ENCODE measurements at places on chromosomes 5 and 9.

DNA sequence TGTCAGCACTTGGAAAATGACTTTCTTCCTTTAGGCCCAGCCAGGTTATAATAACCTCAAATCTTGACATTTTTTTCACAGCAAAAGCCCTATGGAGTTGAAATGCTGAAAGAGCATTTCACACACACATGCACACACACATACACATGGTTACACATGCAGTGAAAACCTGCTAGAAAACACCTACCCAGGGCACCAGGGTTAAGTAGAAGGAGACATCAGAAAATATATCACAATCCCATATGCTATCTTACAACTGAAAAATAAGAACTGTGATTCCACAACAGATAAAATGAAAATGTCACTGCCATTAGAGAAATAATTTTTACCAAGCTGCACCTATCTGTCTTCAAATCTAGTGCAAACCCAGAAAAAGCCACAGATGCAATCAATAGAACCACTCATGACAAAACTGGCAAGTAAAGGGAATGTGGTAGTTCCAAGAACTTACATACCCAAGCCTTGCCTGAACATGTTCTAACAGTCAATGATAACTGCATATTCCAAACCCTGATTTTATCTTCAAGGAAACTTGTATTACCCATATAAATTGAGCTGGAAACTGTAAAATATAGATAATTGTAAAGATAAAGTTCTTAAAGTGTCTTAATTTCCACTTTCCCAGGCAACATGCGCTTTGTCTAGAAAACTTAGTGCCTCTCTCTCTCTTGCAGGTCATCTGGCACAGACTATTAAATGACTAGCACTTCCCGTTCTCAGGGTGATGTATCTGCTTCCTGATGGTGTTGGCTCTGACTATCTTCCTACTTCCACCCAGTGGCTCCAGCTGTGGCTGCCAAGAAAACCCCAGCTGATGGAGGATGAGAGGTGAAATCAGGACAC lies 250.2 kb upstream of the PTGER4 start:
- no peak for DNase-seq

- DNase-seq, result no peak
These were observed 309.3 kb downstream of the KIAA0825 start for GRCh38 chr5:94309141-94309540.

- DNase-seq, result no peak
These were observed 44.3 kb upstream of the SH3PXD2B start for GRCh38 chr5:172498431-172499129.

DNA sequence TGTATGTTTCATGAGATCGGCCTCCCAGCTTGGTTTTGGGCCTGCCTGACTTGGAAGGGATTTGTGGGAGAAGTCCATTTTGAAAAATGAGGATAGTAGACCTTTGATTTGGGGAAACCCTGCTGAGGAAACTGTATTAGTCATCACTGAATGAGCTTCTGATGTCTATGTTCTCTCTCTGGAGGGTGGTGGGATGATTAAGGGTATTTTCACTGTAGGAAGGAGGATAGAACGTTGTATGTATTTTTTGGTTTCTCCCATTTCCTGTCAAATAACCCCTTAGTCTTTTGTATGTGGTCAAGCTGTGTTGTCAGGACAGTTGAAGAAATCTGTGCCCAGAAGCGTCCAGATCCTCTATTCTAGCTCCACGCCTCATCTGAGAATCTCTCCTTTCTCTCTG lies 151.9 kb downstream of the INSYN2B start:
- no peak for DNase-seq

GRCh38 chr9:7324152-7324598 lies 475.4 kb downstream of the DMAC1 start:
- DNase-seq, result no peak

GRCh38 chr5:174329738-174330137 lies 284.2 kb downstream of the NSG2 start:
- DNase-seq, result no peak

DNA sequence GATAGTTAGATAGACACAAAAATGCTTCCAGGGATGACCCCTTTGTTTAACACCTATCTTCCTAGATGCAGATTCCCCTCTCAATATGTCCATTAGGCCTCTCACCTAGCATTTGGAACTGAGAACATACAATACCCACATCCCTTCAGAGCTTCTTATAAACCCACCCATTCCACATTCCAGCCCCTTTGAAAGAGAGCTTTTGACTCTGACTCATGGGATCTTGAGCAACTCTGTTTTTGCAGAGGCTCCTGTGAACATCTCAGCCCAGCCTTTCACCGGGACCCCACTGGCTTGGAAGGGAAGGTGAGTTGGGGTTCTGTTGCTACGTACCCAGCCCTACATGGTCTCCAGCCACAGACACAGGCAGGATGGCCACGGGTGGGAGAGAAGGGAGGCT lies 195.5 kb downstream of the FRMD3 start:
- DNase-seq, result no peak

- no peak for DNase-seq
These were observed 130.1 kb downstream of the GPBP1 start for GRCh38 chr5:57303985-57304384.

DNA sequence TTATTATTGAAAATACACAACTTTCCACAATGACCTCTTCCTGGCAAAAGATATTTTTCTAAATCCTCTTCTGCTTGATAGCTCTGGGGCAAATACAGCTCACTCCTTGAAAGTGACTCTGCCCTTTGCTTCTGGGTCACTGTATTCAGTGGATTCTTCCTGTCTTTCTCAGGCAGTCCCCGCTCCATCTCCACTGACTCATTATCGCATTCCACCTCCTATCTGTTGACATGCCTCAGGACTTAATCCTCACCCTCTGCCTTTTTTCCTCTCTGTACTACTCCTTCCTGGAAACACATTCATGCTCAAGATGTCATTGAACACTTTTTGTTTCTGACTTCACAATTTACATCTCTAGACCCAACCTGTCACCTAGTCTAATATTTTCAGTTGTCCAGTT lies 8.4 kb upstream of the RGS7BP start:
- no peak for DNase-seq

DNA sequence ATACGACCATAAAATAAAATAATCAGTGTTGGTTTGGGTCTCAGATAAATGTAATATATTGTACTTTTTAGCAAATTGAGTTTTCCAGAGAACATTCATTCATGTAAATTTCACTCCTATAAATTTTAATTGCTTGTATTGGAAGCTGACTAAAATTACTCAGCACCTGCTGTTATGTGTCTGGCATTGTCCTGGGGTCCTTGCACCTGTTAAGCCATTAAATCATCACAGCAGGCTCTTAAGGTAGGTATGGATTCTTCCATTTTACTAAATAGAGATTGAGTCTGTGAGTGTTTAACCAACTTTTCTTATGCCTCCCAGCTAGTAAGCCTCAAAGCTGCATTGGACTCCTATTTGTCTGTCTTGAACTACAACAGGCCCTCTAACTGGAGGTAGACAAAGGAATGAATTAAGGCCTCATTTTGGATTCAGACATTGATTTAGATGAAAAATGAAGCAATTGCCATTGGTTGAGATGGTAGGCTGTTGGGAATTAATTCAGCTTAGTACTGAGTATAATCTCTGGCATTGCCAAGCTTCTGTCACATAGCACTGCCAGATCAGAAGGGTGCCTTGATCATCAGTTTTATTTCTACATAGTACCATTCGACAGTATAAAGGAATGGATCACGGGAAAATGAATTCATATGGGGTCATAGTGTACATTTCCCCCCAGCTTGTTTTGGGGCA lies 78.9 kb downstream of the PARP8 start:
- no peak for DNase-seq

DNA sequence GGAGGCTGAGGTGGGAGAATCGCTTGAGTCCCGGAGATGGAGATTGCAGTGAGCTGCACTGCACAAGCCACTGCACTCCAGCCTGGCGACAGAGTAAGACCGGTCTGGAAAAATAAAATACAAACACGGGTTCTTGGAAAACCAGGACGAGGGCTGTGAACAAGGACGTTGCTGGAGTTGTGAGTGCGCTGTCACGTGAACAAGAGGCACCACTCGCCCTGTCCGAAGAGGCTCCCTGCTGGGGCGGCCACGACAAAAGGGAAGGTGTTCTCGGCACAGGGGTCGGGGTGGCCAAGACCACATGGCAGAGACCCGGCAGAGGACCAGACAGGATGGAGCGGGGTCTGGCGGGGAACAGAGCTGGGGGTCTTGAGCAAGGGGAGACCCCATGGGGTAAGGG lies 30.6 kb upstream of the UBAC1 start:
- DNase-seq, result no peak

DNA sequence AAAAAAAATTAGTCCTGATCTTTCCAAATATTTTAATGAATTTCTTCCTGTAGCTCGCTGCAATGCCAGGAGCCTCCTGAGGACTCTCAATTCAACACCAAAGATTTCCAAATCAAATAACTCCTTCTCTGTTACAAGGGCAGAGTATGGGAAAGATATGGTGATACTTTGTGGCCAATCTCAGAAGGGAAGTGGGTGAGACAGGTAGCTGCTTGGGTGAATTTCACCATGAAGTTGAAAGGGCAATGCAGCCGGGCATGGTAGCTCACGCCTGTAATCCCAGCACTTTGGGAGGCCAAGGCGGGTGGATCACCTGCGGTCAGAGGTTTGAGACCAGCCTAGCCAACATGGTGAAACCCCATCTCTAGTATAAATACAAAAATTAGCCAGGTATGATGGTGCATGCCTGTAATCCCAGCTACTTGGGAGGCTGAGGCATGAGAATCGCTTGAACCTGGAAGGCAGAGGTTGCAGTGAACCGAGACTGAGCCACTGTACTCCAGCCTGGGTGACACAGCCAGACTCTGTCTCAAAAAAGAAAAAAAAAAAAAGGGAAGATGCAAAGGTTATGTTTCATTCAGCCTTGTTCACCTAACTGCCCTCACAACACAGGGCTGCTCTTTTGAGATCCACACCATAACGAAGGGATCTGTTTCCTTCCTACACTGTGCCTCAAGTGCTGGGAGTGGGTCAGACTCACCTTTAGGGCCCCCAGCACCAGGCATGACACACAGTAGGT lies 58.6 kb downstream of the PTPN3 start:
- no peak for DNase-seq

DNA sequence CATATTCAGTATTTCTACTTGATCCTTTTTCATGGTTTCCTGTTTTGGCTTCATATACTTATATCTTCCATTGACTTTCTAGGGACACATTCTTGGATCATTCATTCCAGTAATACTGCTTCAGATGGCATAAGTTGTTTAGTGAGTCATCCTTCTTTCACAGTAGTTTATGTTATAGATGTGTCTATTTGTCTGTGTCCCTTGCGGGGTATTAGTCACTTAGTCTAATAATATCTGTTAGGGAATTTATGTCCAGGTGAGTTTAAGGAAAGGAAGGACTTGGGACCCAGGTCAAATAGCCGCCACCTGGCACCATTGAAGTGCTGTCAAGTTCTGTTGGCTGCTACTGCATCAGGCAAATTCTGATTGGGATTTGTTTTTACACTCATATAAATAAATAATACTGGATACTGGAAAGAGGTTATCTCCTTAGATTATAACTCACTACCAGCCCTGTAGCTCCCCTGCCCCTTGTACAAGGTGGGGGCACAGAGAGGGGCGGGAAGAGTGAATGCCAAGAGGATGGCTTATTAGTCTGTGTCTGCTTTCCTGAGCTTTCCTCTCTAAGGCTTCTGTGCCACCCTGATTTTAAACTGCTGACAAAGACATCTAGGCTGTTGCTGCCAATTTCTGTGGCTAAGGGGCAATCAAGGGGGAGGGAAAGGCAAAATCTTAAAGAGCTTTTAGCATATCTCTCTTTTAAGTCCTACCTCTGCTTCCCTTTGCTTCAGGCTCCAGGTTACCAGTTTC lies 64.9 kb downstream of the CDC42SE2 start:
- no peak for DNase-seq

All from NCI-H2029 treated with DMSO at 0.1 percent for 48 hours (cell line).